Effector memory CD8-positive, alpha-beta T cell (primary cell): ENCODE measurements at places on chromosomes 7 and 10.

- DNase-seq: no peak
Observed at GRCh38 chr7:140592964-140593671, 47.5 kb downstream of the DENND2A start.

- no peak for DNase-seq
Observed at GRCh38 chr7:84040355-84040754, 154.2 kb downstream of the SEMA3A start.

GRCh38 chr10:120039826-120040225 lies 147.3 kb downstream of the SEC23IP start:
- DNase-seq: no peak

GRCh38 chr7:143407287-143408251 lies 1.1 kb downstream of the EPHA1 start:
- peak; percentile 59 for DNase-seq

DNA sequence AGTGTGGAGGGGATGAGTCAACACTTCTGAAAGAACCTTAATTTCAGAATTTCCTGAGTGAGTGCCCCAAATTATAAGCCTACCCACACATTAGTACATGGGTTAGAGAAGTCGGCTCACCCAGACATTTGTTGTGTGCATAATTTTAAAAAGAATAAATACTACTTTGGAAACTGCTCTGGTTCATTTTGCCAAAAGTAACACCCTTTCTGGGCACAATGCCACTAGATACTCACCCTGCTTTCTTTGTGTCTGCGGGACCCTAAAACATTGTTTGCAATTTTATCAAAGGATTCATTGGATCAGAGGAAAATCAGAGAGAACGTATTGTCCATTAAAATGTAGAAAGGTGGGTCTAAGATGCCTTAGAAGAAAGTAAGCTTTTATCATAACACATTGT lies 245.5 kb upstream of the NRP1 start:
- DNase-seq: no peak

GRCh38 chr7:50166997-50167965 lies 74.2 kb upstream of the ZPBP start:
- no peak for DNase-seq

GRCh38 chr10:70672165-70673042 lies at the start of gene ADAMTS14:
Gene ADAMTS14 (plus strand): TSS chr10:70672506. CDS start chr10:70672803, 297 bp downstream.
- peak; percentile 21 for DNase-seq

- no peak for DNase-seq
Observed at GRCh38 chr10:50437248-50437647, 185.9 kb upstream of the ASAH2 start.

GRCh38 chr7:128869138-128869943 lies 6.7 kb downstream of the ATP6V1F start:
- peak; percentile 40 for DNase-seq

DNA sequence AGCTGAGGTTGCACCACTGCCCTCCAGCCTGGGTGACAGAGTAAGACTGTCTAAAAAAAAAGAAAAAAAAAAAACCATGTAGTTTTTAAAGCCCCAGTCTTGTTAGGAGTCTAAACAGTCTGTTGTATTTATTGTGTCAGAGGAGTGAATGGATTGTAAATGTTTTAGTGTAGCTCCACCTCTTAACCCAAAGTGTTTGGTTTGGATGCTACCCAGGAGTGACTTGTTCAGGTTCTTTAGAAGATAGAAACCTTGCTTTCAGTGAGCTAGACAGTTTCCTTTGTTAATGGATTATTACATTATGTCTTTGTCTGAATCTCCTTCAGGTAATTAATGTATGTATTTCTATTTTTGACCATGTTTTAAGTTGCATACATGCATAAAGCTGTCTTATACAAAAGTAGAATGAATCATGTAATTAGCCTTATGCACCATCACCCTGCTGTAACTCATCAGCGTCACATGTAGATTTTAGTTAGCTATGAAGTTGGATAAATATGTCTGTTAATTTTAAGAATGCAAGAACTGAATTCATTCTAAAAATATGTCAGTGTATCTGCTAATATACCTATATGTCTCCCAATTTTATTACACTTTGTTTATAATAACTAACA lies 97.7 kb downstream of the TAF3 start:
- DNase-seq: no peak

DNA sequence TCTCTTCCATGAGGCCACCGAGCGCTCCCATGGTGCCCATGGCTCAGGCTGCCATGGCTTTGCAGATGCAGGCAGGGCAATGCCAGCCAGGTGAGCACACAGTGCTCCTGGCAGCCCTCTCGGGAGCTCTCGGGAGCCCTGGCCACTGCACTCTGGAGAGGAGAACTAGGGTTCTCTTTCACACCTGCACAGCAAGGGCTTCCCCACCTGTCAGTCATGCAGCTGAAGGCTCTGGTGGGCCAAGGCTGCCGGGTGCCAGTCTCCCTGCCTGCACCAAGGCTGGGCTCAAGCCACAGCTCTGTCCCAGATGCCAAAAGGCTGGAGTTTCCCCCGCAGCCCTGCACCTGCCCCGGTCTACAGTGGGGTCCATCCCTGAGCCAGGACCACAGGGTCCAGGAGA lies 32.6 kb downstream of the NUDT1 start:
- no peak for DNase-seq

- no peak for DNase-seq
Observed at GRCh38 chr10:75106242-75106641, 5.2 kb upstream of the SAMD8 start.

GRCh38 chr10:13741438-13741837 lies 154.7 kb downstream of the PRPF18 start:
- no peak for DNase-seq

DNA sequence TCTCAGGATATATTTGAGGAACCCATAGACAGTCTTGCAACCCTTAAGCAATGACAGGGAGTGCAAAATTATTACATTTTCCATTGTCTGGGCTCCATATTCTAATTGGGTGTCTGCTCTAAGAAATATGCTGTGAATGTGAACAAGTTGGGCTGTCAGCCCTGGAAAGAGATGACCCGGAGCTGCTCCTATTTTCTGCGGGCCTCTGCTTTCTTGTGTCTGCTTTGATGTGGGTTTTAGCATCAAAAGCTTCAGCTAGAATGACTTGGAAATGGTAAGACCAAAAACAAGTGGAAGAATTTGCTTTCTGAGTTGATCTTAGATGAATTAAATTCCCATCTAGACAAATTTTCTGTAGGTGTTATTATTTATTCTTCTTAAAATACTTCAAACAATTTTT lies 343.6 kb upstream of the IGFBP3 start:
- no peak for DNase-seq

DNA sequence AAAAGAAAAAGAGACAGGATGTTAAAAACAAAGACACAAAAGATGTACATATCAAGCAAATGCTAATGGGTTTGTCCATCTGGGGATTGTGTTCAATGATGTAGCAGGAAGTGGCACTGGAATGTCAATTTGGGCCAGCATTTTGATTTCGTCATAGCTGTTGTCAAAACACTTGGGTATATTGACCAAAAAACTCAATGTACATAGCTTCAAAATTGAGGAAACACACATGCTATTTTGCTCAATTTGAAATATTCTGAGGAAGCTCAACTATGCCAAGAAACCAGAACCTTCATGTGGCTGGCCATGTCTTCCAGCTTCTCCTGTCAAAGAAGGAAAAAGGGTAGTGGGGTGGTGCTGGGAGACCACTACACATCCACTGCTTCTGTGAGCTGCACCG lies 212.7 kb upstream of the GHITM start:
- DNase-seq: no peak

DNA sequence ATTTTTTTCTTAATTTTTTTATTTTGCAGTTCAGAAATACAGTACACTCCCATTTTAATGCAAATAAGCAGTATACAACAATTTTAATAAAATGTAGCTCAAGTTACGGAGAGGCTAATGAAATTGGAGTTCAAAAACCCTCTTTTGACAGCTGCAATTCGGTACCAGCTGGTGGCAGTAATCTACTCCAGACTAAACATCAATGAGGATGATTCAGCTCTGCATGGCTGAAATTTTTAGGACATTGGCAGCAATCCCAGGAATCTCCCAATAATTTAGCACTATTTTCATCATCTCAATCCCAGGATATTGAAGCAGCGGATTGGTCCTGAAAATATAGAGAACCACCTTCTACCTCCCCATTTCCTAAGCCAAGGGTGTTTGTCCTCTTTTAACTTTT lies 278.8 kb downstream of the CACNA2D1 start:
- DNase-seq: no peak

DNA sequence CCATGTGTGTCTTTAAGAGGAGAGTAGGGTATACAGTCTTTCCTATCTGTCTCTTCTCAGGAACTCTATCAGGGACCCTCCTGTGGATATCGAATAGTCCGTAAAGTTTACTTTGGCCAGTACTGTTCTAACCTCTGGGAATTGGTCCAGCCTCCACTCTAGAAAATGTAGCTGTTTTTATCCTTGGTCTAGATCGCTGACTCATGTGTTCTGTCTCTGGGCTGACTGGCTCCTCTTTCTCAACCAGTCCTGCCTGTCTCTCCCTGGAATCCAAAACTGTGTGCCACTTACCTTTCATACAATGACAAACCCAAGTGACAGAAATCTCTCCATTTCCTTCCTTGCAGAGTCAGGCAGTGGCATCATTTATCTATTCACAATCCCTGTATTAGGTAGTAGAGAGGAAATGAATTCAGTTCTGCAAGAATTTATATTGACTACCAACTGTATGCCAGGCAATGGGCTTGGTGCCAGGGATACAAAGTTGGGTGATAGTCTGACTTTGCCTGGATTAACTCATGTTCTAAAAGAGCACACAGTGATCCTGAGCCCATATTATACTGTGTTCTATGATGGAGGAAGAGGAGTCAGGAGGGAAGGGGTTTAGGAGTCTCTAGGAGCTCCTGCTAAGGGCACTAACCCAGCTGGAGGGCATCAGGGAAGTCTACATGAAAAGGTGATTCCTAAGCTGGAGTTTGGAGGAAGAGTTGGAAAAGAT lies 232.7 kb downstream of the LRMDA start:
- DNase-seq: no peak

- DNase-seq: peak; percentile 13
Observed at GRCh38 chr10:4130685-4131084, 345.7 kb upstream of the KLF6 start.

DNA sequence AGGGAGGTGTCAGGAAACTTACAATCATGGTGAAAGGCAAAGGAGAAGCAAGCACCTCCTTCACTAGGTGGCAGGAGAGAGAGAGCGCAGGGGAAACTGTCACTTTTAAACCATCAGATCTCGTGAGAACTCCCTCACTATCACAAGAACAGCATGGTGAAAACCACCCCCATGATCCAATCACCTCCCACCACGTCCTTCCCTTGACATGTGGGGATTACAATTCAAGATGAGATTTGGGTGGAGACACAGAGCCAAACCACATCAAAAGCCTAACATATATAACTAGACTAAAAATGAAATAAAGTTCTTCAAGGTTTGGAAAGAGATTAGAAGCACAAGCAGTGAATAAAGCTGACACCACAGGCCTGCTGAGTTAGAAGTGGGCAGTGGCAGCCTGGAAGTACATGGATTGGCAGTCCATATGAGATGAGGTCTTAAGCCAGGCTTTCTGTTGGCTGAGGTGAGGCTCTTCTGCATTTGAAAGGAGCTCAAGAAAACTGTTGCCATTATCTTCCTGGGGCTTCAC lies 96.4 kb upstream of the MDFIC start:
- no peak for DNase-seq

DNA sequence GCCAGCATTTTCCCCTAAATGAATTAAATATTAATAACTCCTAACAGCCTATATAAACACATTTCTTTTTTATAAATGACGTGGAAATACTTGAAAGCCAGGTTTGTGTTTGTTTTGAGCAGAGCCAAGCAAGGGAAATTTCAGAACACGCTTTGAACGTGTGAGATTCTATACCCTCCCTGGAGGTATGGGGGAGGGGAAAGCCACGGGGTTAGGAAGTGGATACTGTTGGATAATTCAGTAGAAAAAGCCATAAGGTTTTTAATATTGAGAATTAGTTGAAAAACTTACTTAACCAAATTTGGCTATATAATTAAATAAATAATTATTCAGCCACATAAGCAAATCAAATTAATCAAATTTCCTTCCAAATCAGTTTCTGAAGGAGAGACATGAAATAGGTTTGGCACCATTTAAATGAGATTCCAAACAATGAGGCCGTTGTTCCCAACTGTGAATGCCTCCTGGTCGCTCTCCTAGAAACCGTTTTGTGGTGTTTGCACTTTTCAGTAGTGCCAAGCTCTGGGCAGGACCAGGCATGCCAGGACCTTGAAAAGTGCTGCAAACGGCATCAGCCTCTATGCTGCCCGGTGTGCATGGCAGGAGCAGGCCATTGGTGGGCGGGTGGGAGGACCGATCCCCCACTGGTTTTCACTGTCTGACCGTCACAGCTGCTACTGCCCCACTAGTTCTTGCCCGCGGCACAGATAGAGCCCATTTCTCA lies 88.1 kb downstream of the SEPTIN14 start:
- DNase-seq: no peak

DNA sequence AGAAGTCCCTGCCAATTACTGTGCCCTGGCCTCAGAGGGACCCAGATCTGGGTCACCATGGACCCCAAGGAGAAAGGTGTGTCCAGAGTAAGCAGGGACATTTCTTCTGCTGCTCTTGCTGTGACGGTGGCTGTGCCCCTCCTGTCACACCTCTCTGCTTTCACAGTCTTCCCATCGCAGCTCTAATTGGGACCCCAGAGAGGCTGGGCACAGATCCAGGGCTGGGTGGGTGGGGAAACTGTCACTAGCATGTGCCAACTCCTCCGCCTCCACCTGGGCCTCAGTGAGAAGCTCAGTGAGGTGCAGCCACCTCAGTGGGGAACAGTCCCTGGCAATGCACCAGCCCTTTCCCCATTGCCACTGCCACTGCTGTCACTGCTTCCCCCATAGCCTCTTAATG lies 37.3 kb upstream of the ADCYAP1R1 start:
- DNase-seq: no peak

GRCh38 chr10:44911081-44911540 lies at the start of gene TMEM72:
Gene TMEM72 (plus strand): TSS chr10:44911337. CDS start chr10:44911513, 176 bp downstream.
- DNase-seq: no peak

- no peak for DNase-seq
Observed at GRCh38 chr10:133132473-133133291, 27.3 kb upstream of the KNDC1 start.

GRCh38 chr10:127257395-127257794 lies 61.0 kb upstream of the INSYN2A start:
- DNase-seq: no peak

DNA sequence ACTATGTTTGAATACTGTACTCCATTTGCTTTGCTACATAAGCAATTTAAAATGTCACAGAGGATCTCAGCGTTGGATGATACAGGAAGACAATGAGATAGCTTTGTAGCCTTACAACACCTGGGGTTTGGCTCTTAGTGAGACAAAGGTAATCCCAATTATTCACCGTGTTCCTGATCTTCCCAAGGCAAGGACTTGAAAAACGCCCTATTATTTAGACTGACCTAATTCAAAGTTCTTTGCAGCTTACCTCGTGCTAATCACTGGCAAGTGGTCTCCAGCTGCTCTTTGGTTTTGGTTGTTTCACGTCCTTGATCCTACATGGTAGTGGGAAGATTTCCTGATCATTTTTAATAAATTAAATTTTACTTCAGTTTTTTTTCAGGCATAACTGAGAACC lies 23.0 kb upstream of the C7orf33 start:
- no peak for DNase-seq

DNA sequence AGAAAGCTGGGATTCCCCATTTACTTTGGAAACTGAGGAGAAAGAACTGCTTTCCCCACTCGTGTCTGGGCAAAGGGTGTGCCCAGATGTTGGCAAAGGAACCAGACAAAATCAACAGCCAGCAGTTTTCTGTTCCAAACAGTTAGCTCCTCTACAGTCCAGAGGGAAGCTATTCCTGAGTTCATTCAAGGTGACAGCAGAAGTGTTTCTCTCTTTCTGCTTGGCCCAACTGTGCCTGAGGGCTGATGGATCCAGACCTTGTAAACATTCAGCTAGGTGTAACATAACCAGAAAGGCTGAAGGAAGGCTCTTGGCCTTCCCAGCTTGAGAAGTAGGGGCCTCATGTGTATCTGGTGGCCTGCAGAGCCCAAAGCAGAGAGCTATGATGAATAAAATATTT lies 7.0 kb upstream of the ALDH18A1 start:
- DNase-seq: no peak
